ENCODE measurements at places on chromosomes 2 and 18. TPM values are rescaled to one million over a fixed set of nuclear protein-coding genes. Genes with fewer than 3 reads are reported as not detected.

DNA sequence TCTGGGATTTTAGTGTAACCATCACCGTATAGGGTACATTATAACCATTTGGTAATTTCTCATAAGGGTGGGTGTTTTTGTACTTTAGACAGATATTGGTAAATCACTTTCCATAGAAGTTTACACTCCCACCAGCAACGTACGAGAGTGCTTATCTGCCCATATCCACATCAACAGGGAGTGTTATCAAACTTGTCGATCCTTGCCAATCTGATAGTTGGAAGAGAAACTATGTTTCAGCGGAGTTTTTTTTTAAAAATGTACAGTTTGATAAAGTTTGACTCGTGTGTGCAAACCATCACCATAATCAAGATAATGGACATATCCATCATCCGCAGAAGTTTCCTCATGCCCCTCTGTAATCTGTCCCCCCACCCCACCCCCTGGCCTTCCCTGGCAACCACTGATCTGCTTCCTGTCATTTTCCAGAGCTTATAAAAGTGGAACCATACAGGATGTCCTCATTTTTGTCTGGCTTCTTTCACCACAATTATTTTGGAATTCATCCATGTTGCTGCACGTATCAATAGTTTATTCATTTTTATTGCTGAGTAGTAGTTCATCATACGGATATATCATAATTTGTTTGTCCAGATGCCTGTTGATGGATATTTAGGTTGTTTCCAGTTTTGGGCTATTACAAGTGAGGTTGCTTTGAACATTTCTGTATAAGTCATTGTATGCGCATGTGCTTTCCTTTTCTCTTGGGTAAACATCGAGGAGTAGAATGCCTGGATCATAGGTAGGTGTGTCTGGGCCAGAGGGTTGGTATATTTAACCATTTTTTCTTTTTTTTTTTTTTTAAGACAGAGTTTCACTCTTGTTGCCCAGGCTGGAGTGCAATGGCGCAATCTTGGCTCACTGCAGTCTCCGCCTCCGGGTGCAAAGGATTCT lies 18.6 kb downstream of the GLI2 start:
- peak overlapping the region; percentile 63 for H3K27ac ChIP-seq
- peaks cover 83% of the 10 kb centered on the region for H3K4me1 ChIP-seq
- H3K4me3 ChIP-seq: no peak overlapping the region
- no peak for DNase-seq

DNA sequence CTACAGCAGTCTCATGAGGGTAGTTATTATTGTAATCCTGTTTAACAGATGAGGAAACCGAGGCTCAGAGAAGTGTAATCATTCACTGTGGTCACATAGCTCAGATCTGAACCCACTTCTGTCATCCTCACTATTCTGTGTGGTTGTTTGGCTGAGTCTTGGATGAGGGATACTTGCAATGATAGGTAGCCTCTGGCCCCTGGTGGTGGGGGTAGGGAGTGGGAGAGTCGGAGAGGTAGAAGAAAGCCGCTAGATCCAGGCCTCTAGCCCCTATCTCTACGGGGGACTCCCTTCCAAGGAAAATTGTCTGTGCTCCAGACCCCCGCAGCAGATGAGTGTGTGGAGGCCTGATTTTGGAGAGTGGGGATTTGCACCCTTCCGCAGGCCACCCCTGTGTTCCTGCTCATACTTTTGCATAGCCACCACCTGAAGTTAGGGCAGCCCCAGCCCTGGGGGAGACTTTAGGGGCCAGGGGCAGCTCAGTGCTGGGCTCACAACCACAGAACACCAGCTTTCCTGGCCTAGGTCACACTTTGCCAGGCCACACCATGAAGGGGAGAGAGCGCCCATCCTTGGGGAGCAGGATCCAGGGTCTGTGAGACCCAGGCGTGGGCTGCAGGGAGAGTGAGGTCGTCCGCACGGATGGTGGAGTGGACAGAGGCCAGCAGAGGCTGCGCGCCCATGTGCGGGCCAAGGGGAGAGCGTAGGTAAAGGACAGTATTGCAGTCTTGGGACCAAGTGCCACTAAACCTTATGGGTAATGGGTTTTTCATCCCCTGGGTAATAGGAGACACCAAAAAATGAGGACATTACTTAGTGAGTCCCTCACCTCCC lies 148.2 kb downstream of the GLI2 start:
- DNase-seq: no peak
- H3K4me1 ChIP-seq: peaks cover 27% of the 10 kb centered on the region
- peaks cover 6% of the 10 kb centered on the region for H3K36me3 ChIP-seq

DNA sequence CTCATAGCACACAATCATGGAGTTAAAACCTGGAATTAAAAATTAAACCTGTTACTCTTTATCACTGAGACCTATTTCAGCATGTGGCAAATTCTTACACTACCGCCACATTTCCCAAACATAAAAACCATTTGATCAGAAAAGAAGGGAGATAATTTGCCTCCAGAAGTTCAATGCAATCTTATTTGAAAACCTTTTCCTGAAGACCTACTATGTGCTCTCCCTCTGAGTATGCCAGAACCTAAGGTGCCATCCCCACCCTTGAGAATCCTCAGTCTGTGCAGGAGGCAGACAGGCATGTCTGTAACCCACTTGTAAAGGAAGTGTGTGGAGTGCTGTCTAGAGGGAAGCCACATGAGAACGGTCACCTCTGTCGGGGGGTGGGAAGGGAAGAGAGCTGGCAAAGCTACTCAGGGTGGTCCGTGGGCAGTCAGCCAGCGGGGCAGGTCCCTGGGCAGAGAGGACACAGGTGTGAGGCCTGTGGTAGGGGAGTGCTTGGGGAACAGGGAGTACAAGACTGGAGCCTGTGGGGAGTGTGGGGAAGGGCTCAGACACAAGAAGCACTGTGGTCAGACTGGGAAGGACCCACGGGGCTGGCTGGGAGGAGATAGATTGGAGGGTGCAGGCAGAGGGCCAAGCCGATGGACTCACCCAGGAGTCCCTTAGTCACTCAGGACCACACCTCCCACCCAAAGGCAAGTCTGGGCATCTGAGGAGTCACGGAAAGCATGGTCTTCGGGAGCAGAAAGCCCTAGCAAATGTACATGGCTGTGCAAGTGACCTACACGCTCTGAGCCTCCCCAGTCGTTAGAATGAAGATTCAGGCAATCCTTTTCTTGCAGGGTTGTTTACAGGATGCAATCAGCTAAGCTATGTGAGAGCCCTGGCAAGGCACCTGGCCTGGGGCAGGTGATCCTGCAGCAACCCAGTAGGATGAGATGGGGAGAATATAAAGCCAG lies 22.8 kb downstream of the CRACDL start:
- H3K4me3 ChIP-seq: no peak overlapping the region
- DNase-seq: no peak

Gene GPR39
- total RNA-seq: 2.3 TPM

Gene NPPC
- not detected for total RNA-seq

Gene MBOAT2
- 51.3 TPM for total RNA-seq

- H3K27ac ChIP-seq: peak overlapping the region; percentile 84
- H3K4me1 ChIP-seq: peaks cover 47% of the 10 kb centered on the region
- H3K4me3 ChIP-seq: peak overlapping the region; percentile 47
- no peak for DNase-seq
- peaks cover 2% of the 10 kb centered on the region for H3K27me3 ChIP-seq
Observed at GRCh38 chr18:36592282-36592681, 236.5 kb downstream of the TPGS2 start.

GRCh38 chr2:79129804-79130203 lies 9.5 kb downstream of the REG1A start:
- no peaks in the 10 kb centered on the region for H3K36me3 ChIP-seq
- H3K27me3 ChIP-seq: no peaks in the 10 kb centered on the region
- no peaks in the 10 kb centered on the region for H3K4me1 ChIP-seq

Gene HNMT
- total RNA-seq: 0.84 TPM

Gene ABCG5
- total RNA-seq: not detected

DNA sequence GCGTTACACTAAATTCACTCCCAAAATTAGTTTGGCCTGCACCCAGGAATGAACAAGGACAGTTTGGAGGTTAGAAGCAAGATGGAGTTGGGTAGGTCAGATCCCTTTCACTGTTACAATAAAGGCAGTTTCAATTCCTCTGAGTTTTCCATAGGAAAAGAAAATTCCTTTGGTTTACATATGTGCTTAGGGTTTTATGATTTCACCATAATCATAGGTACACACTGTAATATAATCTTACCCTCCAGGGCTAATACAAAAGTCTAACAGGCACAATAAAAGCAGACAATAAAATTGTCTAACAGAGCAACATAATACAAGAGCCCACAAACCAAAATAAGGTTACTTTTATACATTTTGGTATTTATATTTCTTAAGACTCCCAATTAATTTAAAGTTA lies 391.5 kb upstream of the KCNJ3 start:
- no peak overlapping the region for H3K27ac ChIP-seq
- no peaks in the 10 kb centered on the region for H3K4me1 ChIP-seq
- no peak for DNase-seq
- H3K4me3 ChIP-seq: no peak overlapping the region

GRCh38 chr2:8662239-8662879 lies 19.5 kb upstream of the ID2 start:
- peak overlapping the region; percentile 98 for H3K27ac ChIP-seq
- 0 out of 2 replicates have a peak, but pooled peaks cover 4% of the 10 kb centered on the region for H3K36me3 ChIP-seq
- peaks cover 4% of the 10 kb centered on the region for H3K27me3 ChIP-seq
- peak overlapping the region; percentile 82 for H3K4me3 ChIP-seq
- peaks cover 29% of the 10 kb centered on the region for H3K4me1 ChIP-seq
- DNase-seq: peak; percentile 93

- H3K27me3 ChIP-seq: peaks cover 16% of the 10 kb centered on the region
- peaks cover 20% of the 10 kb centered on the region for H3K4me1 ChIP-seq
- DNase-seq: no peak
- peaks cover 7% of the 10 kb centered on the region for H3K36me3 ChIP-seq
- H3K27ac ChIP-seq: no peak overlapping the region
- no peak overlapping the region for H3K4me3 ChIP-seq
Observed at GRCh38 chr2:98343285-98343684, 3.0 kb upstream of the CNGA3 start.

DNA sequence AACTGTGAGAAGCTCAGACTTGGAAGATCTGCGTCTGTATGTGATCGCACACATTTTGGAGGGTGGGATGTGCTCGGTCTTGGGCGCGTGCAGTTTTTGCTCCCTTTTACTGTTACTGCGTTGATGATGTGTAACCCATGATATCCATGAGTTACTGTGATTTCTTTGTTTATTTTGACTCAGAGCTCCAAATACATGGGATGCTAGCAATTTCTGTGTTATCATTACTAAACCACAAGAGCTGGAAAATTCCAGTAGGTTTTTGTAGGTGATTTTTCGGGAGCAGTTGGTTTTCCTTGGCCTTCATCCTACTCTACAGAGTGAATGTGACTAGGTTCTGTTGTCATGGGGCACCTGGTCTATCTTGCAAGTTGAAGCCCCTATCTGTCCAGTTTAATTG lies 124.2 kb downstream of the AGAP1 start:
- DNase-seq: peak; percentile 64
- H3K4me3 ChIP-seq: no peak overlapping the region
- peaks cover 53% of the 10 kb centered on the region for H3K4me1 ChIP-seq
- no peaks in the 10 kb centered on the region for H3K36me3 ChIP-seq
- peaks cover 3% of the 10 kb centered on the region for H3K27me3 ChIP-seq

DNA sequence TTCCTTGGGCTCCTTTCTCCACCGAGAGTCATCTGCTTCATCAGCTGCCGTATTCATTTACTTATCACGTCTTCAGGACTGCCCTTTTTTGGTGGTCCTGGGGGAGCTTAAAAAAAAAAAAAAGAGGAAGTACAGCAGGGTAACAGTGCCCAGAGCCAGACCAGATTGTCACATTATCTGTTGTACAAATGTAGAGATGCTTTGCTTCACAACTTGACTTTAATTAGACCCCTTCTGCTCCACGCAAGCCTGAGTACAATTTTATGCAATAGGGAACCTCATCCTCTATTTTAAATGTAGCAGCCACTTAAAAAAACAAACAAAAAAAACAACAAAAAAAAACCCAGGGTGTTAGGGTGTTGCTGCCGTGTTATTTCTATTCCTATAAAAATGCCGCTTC lies 128.3 kb downstream of the PRPF40A start:
- DNase-seq: no peak
- H3K27me3 ChIP-seq: no peaks in the 10 kb centered on the region
- H3K4me3 ChIP-seq: no peak overlapping the region
- H3K4me1 ChIP-seq: peaks cover 45% of the 10 kb centered on the region
- H3K36me3 ChIP-seq: peaks cover 9% of the 10 kb centered on the region

- no peak for DNase-seq
- no peaks in the 10 kb centered on the region for H3K36me3 ChIP-seq
- H3K27me3 ChIP-seq: no peaks in the 10 kb centered on the region
- H3K4me3 ChIP-seq: no peak overlapping the region
- no peak overlapping the region for H3K27ac ChIP-seq
Observed at GRCh38 chr2:59658906-59659635, 894.4 kb downstream of the BCL11A start.

Gene UGT1A4
- not detected for total RNA-seq

Gene CRYGC
- not detected for total RNA-seq

DNA sequence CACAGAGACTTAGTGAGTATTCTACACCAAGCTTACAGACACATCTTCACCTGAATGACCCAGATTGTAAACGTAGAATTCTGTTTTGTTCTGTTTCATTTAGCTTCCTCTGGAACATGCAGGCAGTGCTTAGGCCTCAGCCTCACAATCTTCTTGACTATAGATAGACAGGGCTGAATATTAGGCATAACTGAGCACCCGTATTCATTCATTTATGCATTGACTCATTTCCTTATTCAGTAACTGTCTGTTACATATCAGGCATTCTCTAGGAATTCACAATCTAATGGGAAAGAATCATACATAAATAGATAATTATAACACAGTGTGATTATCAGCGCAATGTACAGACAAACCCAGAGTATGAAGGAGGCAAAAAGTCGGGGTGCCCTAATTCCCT lies 124.9 kb upstream of the ETAA1 start:
- H3K4me1 ChIP-seq: peaks cover 51% of the 10 kb centered on the region
- peaks cover 4% of the 10 kb centered on the region for H3K27me3 ChIP-seq
- H3K4me3 ChIP-seq: no peak overlapping the region
- H3K36me3 ChIP-seq: no peaks in the 10 kb centered on the region
- peak; percentile 14 for DNase-seq

Gene GRHL1
- 0.63 TPM for total RNA-seq

- H3K4me1 ChIP-seq: peaks cover 50% of the 10 kb centered on the region
- peaks cover 31% of the 10 kb centered on the region for H3K27me3 ChIP-seq
- H3K27ac ChIP-seq: peak overlapping the region; percentile 48
- H3K4me3 ChIP-seq: peak overlapping the region; percentile 82
Observed at GRCh38 chr18:22348521-22349316, 69.0 kb downstream of the CTAGE1 start.

Gene RAB6C
- not detected for total RNA-seq

DNA sequence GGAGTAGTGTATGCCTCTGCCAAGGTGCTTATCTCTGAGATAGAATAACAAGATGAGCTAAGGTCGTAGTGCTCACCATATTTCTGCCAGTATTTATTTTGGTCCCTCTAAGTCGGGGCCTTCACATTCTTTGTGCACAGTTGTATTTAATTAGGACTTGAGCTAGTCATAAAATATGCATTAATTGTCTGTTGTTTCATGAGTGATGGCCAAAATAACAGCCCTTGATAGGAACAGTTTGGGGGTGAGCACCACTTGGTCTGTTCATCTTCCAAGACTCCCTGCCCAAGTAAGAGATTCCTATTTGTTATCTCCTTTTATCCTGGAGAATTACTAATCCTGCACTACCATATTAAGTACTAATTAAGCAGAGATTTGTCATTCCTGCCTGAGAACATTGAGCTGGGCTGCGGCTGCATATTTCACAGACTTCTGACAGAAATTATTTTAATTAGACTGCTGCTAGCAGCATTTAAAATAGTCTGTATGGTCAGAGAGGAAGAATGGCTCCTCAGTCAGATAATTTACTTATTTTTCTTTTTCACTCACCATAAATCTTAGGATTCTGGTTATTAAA lies 435.1 kb downstream of the MTX2 start:
- no peak for DNase-seq
- peaks cover 5% of the 10 kb centered on the region for H3K4me1 ChIP-seq
- H3K27me3 ChIP-seq: peaks cover 2% of the 10 kb centered on the region
- H3K36me3 ChIP-seq: no peaks in the 10 kb centered on the region
- no peak overlapping the region for H3K4me3 ChIP-seq
- H3K27ac ChIP-seq: no peak overlapping the region

All from HFFc6 (cell line).